ENCODE measurements at places on chromosomes 7 and 10. TPM values are rescaled to one million over a fixed set of nuclear protein-coding genes. Genes with fewer than 3 reads are reported as not detected.

The RBM48 gene
- 6.6 TPM for polyA plus RNA-seq

The DRGX gene
- 0.11 TPM for polyA plus RNA-seq

The MLXIPL gene
- polyA plus RNA-seq, result 0.09 TPM

The TCTN3 gene
- polyA plus RNA-seq, result 10.9 TPM

The CHRM2 gene
- not detected for polyA plus RNA-seq
